RPMI8226 (cell line): ENCODE measurements at places on chromosomes 7 and 10.

DNA sequence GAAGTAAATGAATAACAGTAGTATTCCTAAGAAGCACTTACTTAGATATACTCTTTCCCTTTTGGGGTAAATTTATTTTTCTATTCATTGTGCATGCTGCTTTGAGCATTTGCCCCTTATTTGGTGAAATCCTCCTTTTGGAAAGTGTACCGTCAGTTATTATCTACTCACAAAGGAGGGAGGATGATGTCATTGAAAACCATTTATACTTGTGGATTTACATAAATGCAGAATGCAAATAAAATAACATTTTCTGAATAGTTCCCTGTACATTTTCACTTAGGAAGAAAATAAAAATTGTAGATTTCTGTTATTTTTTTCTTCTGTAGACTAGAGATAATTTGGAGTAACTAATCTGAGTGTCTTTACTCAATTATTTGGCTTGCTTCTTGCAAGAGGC is 29.5 kb upstream of the SEM1 start:
- no peak for DNase-seq

DNA sequence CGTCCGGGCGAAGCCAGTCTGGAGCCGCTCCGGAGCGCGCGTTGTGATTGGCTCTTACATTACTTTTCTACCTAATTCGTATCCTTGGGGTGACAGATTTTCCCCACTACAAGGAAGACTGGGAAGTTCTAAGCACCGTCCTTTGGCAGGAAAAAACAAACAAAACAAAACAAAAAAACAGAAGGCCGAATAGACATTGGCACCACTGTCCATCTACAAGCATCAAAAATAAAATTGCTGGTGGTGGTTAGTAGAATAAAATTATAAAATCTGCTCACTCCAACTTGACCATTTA is 651 bp upstream of the SKAP2 start:
- no peak for DNase-seq

GRCh38 chr7:30301751-30302150 is 17.4 kb downstream of the ZNRF2 start:
- no peak for DNase-seq

DNA sequence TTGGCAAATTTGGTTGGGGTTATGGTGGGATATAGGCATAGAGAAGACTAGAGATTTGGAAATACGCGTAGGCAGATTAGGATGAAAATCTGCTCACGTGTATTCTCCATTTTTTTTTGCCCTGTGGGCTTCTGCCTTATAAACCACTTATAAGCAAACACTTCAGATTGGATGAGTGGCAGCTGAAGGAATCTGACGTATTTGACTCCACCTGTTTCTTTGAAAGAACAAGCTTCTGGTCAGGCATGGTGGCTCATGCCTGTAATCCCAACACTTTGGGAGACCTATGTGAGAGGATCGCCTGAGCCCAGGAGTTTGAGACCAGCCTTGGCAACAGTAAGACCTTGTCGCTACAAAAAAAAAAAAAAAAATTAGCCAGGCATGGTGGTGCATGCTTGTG is 5.1 kb downstream of the STK31 start:
- no peak for DNase-seq

GRCh38 chr10:124520558-124521428 is 59.2 kb downstream of the LHPP start:
- DNase-seq, result no peak

GRCh38 chr7:158487631-158488151 is 99.9 kb downstream of the PTPRN2 start:
- DNase-seq, result no peak

DNA sequence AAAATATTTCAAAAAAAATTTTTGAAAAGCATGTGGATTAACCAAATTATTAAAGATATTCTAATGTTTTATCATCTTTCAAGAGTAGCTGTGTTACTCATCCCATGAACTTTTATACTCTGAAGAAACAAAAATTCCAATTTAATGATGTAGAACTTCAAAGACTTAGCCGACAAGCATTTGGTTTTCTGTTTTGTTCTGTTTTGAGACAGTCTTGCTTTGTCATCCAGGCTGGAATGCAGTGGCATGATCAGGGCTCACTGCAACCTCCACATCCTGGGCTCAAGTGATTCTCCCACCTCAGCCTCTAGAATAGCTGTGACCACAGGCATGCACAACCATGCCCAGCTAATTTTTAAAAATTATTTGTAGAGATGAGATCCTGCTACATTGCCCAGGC is 17.8 kb upstream of the LCOR start:
- no peak for DNase-seq

GRCh38 chr7:134029-134428 is 58.3 kb upstream of the FAM20C start:
- DNase-seq, result no peak

DNA sequence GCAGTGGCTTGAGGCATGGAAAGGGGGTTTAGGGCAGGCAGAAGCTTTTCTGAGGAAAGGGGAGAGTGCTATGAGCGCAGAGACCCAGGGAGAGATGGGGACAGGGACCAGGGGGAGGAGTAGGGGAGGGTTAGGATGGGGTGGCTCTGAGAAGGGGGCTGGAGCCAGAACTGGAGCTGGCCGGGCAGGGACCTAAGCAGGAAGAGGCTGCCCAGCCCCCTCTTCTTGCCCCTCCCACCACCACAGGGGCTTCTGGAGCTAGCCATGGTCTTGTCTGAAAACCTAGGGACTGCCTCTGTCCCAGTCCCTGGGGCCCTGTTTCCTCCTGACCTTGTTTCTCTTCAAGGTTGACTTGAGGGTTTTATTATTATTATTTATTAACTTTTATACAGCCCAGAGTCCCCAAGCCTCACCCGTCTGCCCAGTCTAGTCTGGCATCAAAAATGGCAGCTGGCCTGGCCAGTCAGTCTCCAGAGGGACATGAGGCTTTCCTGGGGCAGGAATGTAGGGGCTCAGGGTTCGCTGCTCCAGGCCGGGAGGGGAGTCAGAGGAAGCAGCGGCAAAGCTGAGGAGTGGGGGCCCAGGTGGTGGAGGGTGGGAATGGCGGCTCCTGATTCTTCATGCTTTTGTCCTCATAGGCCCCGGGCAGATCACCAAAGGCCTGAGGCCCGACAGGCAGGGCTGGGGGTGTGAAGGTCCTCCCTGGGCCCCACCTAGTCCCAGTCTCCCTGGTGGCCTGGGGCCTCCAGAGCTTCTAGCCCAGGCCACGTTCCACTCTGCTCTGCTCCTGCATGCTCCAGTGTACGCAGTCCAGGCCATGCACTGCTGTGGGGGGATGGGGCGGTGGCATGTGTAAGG is 5.7 kb downstream of the TRIM8 start:
- DNase-seq, result no peak

DNA sequence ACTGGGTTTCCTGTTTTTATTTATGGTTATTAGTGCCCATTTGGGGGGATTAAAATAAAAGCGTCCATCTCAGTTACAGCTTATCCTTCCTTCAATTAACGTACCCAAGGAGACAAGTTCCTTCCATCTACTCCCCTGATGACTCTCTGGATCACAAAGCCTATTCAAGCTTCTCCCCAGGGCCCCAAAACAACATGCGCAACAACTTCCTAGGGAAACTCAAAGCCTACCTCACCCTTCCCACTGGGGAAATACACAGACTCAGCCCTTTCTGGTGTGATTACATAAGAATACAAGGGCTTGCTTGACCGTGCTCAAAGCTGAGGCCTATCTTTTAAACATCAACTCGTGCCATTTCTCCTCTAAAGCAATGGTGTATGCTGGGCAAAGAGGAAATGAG is 112.4 kb downstream of the CDK6 start:
- no peak for DNase-seq

GRCh38 chr7:150351587-150352194 is 10.3 kb upstream of the RARRES2 start:
- no peak for DNase-seq

DNA sequence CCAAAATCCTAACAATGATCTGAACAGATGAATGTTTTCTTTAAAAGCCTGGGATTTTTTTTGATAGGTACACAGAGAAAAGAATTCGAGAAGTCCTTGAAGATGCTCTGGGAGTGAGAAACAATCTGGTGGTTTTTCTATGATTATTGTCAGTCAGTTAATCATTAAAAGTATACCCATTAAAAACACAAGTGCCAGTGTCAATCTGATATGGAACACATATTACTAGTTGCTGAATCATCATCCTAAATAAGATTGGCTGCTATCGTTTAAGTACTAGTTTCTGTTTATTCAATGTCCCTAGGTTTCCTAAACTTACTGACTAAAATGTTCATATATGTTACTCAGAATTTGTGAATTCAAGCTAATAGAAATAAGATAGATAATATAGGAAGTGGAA is 16.1 kb downstream of the COL28A1 start:
- DNase-seq, result no peak

GRCh38 chr7:117718116-117718835 is 155.0 kb downstream of the CTTNBP2 start:
- no peak for DNase-seq

DNA sequence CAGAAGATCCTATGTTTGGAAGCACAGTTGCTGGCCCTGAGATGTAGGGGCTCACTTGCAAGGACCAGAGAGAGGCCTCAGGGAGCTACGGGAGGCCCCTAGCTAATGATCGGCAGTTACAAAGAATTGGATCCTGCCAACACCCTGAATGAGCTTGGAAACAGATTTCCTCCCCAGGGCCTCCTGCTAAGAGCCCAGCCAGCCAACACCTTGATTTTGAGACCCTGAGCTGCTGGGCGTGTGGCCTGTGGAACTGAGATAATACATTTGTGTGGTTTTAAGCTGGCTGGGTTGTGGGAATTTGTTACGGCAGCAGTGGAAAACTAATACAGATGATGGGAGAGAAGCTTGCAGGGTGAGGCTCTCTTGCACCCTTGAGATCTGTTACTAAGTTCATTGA is 3.9 kb downstream of the DOCK1 start:
- no peak for DNase-seq

GRCh38 chr10:16606421-16606820 is 84.7 kb upstream of the C1QL3 start:
- DNase-seq, result no peak

DNA sequence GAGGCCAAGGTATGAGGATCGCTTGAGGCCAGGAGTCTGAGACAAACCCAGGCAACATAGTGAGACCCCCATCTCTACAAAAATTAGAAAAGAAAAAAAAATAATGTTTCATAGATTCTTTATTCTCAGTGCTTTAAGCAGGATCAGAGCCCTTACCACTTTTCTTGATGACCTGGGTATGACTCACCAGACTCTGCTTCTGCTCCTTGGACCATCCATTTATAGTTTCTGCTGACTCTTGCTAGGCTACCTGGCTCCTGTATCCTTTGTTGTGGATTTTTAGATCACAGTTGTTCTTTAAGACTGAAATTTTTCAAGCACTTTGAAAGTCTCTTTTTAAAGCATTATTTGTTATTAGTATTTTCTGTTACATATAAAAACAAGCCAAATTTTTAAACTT is 411.1 kb downstream of the GFRA1 start:
- no peak for DNase-seq

- DNase-seq, result no peak
Measured at GRCh38 chr10:131183546-131184045, 127.9 kb downstream of the TCERG1L start.

- no peak for DNase-seq
Measured at GRCh38 chr10:86331861-86332260, 34.7 kb downstream of the GRID1 start.

DNA sequence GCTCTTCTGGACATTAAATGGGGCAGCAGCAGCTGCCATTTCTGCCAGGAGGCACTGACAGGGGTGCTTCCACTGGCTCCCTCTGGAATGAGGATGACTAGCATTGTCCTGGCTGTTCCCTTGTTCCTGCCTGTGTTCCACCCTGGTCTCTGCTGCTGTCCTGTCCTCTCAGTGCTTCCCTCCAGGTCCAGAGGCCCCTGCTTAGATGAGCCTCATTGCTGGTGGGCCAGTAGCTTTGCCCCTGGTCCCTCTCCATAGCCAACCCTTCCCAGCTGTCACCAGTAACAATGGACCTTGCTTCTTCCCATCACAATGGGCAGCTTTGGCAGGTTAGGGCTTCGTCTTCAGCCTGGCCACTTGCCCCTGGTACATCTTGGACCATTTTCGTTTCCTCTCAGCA is 561.1 kb downstream of the TCERG1L start:
- no peak for DNase-seq

GRCh38 chr7:10704653-10705052 is 269.0 kb upstream of the PHF14 start:
- DNase-seq, result no peak

DNA sequence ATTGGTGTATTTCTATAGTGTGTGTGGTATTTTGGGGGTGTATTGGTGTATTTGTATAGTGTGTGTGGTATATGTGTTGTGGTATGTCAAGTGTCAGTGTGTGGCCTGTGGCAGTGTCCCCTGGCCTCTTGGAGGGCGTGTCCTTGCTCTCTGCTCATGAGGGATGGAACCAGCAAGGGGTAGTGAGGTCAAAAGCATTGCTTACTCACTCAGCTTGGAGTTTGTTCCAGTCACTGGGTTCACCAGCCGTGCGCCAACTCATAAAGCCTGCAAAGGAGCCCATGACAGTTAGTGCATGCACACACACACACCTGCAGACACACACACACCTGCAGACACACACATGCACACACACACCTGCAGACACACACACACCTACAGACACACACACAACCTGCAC is 4.3 kb upstream of the TRPV6 start:
- DNase-seq, result no peak

GRCh38 chr10:125221716-125222115 is 61.4 kb upstream of the CTBP2 start:
- DNase-seq, result peak; percentile 20

DNA sequence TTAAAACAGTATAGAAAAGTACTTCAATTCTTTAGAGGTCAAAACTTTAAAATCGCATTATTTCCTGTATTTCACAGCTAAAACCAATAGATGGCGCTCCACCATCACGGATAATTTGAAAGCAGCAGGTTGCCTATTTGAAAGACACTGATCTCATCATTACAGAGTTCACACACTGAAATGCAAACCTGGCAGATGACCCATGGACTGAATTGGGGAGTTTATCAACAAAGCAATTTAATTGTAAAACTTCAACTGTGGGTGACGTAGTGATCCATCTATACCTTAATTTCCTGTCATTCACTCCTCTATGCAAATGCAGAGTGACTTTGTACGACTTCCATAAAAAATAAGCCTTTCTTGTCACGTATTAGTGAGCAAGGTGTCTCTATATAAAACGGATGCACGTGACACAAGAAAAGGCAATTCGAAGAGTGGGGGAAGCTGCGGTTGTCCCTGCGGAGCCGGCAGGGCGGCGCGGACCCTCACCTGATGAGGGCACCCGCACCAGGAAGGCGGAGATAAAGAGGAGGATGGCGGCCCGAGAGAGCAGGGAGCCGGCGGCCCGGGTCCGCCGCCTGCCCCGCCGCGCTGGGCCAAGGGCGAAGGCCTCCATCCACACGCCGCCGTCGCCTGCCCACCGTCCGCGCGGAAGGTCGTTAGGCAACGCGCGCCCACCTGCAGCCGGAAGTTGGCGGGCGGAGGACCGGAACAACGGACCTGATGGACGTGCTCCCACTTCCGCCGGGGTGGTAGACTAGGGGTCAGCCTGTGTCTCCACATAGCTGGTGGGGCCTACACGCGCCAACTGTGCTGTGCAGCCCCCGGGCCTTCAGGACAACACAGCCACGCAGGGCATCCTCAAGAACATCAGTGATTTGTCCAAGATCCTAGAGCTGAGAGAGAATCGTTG is at the start of gene ZPBP:
Gene ZPBP, minus strand, starts transcription at position 668 of the 913 bp plus-strand sequence. Its CDS starts 52 bp downstream, at position 616.
- DNase-seq, result peak; percentile 51

- no peak for DNase-seq
Measured at GRCh38 chr7:135957627-135958026, 19.5 kb downstream of the MTPN start.
